ENCODE measurements at places on chromosomes 1 and 21.

DNA sequence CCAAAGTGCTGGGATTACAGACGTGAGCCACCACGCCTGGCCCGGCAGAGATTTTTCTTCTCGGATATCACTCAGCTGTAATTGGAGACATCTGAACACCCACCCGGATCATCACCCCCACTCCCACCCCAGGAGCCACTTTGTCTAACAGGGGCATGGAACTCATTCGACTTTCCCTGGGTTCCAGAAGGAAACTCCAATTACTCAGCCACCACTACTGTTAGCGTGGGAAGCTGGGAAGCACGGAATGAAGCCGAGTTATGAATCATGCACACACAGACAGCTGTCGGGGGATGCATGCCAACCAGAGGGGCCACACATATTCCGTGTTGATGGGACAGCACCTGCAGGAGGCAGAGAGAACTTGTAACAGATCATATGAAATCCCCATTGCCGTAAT lies 85.2 kb downstream of the HLCS start:
- DNase-seq = no peak

GRCh38 chr1:71921935-71922559 lies 360.3 kb downstream of the NEGR1 start:
- no peak for DNase-seq

- DNase-seq = no peak
These were observed 25.2 kb upstream of the DUSP23 start for GRCh38 chr1:159755451-159756007.

GRCh38 chr1:69451196-69451595 lies 116.5 kb upstream of the LRRC7 start:
- no peak for DNase-seq

GRCh38 chr1:184531296-184531695 lies 144.5 kb downstream of the C1orf21 start:
- no peak for DNase-seq

- DNase-seq = no peak
These were observed 505.2 kb downstream of the PLPP3 start for GRCh38 chr1:56074007-56074651.

DNA sequence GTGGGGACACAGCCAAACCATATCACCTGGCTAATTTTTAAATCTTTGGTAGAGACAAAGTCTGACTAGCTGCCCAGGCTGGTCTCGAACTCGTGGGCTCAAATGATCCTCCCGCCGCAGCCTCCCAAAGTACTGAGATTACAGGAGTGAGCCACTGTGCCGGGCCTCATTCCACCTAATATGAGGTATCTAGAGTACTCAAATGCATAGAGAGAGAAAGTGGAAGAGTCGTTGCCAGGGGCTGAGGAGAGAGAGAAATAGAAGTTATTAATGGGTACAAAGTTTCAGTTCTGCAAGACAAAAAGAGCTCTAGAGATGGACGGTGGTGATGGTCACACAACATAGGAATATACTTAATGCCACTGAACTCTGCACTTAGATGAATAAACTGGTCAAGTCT lies 119.6 kb downstream of the TOMM20 start:
- no peak for DNase-seq

DNA sequence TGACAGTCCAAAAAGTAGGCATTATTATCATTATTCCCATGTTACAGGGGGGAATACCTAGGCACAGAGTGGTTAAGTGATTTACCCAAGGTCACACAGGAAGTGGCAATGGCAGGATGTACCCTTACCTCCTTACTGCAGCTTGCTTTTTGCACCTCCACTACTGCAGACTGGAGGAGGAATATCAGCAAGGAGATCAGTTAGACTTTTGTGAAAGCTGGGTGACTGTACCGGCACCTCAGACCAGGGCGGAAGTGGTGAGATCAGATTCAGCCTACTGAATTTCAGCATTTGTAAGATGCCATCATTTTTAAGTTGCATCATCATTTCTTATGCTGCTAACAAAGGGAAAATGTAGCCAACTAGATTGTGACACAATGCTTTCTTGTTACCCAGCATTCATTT lies 4.5 kb downstream of the ADARB1 start:
- DNase-seq = peak; percentile 77

- DNase-seq = no peak
These were observed 202.7 kb upstream of the SNX7 start for GRCh38 chr1:98458511-98459485.

DNA sequence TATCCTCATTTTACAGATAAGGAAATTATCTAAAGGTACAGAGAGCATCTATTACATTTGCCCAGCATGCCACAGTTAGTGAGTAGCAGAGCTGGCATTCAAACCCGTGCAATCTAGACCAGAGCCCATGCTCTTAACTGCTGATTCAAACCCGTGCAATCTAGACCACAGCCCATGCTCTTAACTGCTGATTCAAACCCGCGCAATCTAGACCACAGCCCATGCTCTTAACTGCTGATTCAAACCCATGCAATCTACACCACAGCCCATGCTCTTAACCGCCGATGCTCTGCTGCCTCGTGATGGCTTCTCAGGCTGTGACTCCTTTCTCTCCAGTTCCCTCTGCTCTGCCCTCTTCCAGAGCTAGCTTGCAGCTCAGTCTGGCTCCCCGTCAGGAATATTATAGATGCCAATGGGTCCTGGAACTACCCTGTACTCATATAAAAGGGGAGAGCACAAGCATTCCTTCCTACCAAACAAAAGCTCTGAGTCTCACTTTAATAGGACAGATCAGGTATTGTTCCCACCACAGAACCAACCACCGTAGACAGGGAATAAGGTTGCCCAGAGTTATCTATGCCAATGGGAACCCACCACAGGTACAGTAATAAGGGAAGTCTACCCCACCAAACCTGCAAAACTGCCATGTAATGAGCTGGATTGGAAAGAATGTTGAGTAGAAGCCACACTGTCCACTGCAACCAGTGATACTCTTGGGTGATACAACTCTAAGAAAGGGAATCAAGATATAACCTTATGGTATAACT lies 78.4 kb downstream of the SMYD3 start:
- DNase-seq = peak; percentile 94

GRCh38 chr1:187517546-187517945 lies 688.8 kb downstream of the PLA2G4A start:
- no peak for DNase-seq

DNA sequence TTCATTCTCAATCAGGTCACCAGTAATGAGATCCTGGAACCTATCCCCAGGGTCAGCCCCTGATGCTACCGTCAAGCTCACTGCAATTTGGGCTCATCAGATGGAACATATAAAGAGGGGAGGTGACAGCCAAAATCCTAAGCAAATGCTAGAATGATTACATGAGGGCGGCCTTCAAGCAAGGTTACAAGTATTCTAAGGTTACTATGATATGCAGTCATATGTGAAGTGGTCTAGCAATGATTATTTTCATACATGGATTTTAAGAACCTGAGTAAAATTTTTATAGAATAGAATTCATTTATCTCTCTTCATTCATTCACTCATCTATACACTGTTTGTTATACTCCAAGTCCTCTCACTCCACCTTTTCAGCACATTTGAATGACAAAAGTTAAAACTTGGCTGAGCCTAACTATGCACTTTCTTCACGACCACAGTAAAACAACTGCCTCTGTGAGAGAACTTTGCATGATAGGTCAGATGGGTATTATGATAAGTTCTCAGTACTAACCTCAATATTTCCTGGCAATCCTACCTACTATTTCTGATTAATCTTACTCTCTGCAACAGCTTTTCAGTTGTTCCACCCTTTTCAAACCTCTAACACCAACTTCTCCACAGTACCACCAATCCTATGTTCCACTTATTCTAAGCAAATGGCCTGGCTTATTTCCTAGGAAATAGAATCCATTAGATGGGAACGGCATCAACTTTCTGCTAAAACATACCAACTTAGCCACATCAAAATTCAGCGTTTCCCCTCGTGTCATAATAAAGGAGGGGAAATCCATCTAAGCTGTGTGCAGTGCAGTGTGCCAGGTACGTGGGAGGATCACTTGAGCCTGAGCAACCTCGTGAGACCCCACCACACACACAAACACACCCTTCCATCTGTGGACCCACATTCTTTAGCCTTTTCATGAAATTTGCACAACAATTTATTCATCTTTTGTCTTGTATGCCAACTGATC lies 32.0 kb downstream of the LHX9 start:
- no peak for DNase-seq

DNA sequence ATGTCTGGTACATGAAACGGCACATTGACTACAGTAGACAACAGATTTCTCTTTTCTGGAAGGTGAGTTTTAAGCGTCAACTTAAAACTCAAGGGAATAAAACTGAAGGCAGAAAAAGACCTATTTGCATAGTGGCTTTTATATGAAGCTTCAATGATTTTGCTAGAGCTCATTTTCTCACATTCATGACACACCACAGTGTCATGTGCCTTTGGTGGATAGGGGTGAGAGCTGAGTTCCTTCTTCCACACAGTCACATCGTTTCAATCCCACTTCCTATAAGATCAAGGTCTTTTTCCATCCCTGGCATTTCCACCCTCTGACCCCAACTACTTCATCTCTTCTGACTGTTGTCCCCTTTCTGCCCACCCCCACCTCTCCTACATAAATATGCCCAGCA lies 31.0 kb downstream of the IL12RB2 start:
- no peak for DNase-seq

DNA sequence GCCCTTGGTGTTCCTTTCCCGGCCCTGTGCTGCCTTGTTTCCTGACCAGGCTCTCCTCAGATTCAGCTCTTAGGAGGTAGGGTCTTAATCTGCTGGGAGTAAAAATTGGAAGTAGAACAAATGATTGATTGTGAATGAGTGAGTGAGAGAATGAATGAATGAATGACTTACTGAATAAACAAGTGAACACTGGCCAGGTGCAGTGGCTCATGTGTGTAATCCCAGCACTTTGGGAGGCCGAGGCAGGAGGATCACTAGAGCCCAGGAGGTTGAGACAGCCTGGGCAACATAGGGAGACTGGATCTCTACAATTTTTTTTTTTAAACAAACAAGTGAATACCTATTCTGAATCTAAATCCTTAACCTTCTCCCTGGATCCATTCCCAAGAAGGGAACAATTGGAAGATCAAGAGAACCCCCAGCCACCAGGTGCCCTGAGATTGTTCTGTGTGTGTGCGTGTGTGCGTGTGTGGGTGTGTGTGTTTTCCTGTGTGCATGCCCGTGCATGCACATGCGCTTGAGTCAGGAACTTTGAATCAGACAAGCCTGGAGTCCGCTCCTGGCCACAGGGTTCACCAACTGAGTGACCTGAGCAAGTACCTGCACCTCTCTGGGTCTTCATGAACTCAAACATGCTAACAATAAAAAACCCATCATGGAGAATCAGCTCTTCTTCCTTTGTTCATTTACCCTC lies 24.3 kb upstream of the CITED4 start:
- no peak for DNase-seq

- DNase-seq = no peak
These were observed 139.6 kb upstream of the WNT4 start for GRCh38 chr1:22282364-22282995.
